ENCODE measurements at places on chromosomes 1 and 21. TPM values are rescaled to one million over a fixed set of nuclear protein-coding genes. Genes with fewer than 3 reads are reported as not detected.
A peak's percentile ranks its signal among the peaks of the same experiment; 100 is the strongest.

Gene MED8
- polyA plus RNA-seq, result 32.4 TPM

Gene RPF1
- polyA plus RNA-seq, result 17.9 TPM

Gene RGS16
- 2.5 TPM for polyA plus RNA-seq

Gene KRTAP12-2
- not detected for polyA plus RNA-seq

Gene STX12
- 15.1 TPM for polyA plus RNA-seq

Gene KCNJ15
- 0.10 TPM for polyA plus RNA-seq

Gene EPHB2
- polyA plus RNA-seq, result 1.5 TPM

Gene TTC22
- polyA plus RNA-seq, result 0.06 TPM

Gene SEMA4A
- polyA plus RNA-seq, result 1.1 TPM

- DNase-seq, result no peak
These were observed 21.5 kb downstream of the FOXD2 start for GRCh38 chr1:47459253-47459788.

DNA sequence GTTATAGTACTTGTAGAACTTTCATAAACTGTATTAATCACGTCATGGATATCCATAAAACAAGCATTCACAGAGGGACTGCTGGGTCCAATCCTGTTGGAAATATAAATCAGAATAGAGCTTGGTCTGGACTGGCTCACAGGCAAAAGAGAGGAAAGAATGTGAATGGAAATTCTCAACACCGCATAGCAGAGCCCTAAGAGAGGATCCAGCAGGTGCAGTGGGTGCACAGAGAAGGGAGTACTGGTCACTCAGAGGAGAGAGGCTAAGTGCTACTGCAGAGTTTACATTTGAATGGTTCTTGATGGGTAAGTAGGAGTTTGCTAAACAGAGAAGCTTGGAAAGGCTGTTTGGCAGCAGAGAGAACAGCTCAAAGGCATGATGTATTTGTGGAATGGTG, 231.7 kb downstream of the PAPPA2 start:
- no peak for DNase-seq

GRCh38 chr1:108583757-108584427, 24.0 kb downstream of the EEIG2 start:
- DNase-seq, result no peak

GRCh38 chr1:53285969-53286760, 41.7 kb downstream of the LRP8 start:
- no peak for DNase-seq

DNA sequence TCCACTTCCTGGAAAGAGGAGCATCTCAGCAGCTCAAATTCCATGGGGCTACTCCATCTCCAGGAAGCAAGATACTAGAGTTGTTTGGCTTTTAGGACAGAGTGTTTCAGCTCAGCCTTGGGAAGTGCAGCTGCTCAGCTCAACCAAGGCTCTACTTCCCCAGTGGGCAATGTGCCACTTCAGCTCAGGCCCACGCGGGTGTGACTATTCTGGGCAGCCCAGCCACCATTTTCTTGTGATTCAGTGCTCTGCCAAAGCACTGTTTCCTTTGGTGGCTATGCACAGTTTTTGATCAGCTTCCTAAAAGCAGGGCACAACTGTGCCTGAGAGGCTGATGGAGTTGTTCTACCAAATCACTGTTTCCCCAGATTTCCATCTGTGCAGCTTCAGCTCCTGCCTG, 1104.9 kb upstream of the TMPRSS15 start:
- no peak for DNase-seq

- DNase-seq, result no peak
These were observed 66.0 kb downstream of the BCAR3 start for GRCh38 chr1:93615582-93616150.

DNA sequence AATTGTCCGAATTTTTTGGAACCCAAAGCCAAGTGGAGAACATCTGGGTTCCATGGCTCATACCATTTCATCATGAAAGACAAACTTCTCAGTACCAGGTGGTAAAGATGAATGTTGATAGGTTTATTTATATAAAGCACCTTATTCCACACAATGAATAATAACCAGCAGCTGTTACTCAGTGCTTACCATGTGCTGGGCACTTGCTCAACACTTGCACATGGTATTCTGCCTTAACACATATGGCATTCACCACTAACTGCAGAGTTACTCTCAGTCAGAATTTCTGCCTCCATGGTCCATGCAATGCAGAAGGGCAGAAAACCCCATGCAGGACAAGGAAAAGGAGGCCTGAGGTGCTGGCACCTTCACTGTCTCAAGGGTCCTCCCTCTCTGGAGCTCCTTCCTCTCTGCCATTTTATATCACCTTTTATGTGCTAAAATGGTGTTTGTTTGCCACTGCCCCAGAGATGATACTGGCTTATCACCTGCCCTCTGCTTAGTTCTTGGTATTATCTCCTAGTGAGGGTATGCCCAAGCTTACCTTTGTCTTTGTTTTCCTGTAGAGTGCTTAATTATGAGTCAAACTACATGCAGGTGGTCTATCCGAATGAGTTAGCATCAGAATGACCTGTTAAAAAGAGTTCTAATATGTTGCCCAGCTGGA, 76.7 kb upstream of the ZNF326 start:
- DNase-seq, result no peak

- DNase-seq, result no peak
These were observed 615 bp downstream of the GPR161 start for GRCh38 chr1:168135921-168136708.

GRCh38 chr1:182662121-182662890, 22.1 kb downstream of the RGS8 start:
- DNase-seq, result no peak

DNA sequence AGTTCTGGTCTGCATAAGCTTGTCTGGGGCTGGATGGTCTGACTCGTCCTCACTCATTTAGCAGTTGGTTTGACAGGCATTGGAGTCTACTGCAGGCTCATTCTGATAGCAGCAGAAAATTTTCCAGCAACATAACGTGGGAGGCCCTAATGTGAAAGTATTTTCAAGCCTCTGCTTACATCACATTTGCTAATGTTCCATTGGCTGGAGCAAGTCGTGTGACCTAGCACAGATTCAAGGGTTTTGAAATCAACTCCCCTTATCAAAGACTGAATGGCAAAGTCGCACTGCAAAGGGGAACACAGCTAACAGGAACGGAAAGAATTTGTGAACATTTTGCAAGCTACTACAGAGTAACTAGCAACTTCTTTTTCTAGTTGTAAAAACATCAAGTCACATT, 2.3 kb upstream of the USH2A start:
- DNase-seq, result no peak

DNA sequence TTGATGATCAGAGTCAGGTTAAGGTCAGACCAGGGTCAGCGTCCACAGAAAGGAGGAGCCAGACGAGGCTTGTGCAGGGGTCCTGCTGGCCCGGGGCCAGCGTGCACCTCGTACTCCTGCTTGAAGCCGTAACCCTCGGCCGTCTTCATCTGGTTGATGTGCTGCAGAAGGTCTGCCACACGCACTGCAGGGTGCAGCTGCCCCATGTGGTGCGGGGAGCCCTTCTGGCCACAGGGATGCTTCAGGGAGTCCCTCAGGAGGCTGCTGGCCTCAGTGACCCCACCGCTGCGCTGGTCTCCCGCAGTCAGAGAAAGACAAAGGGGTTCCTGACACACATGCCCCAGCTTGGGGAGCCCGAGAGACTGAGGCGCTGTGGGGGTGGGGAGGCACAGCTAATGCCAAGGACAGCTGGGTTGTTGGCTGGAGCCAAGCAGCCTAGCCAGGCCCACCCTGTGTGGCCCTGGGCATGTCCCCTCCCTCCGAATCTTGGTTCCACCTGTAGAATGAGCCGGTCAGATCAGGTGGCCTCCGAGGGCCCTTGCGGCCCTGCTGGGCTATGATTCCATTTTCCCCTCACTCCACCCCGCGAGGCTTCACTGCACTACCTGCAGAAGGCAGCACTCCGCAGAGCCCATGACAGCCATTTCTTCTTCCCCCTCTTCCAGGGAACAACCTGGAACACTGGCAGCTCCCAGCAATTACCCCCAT, 251.9 kb downstream of the PTPRU start:
- no peak for DNase-seq

- DNase-seq, result no peak
These were observed 25.8 kb downstream of the PTPN14 start for GRCh38 chr1:214525535-214526019.

- no peak for DNase-seq
These were observed 91.3 kb downstream of the CATSPERE start for GRCh38 chr1:244552336-244552735.

DNA sequence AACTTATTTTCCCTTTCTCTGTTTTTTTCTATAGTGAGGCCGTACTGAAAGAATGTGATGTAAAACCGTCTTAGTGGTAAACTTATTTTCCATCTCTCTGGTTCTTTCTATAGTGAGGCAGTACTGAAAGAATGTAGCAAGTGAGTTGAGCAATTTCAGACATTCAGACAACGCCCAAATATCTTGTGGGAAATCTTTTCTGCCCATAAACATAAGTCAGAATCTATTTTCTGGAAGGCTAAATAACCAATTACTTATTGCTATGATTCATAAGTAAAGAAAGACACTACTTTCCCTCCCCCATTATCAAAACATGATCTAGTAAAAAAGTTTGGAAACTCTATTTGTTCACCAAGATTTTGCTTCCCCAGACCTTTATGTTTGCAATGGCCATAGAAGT, 18.8 kb upstream of the SCCPDH start:
- no peak for DNase-seq

GRCh38 chr1:150152182-150152536, 2.4 kb downstream of the PLEKHO1 start:
- DNase-seq, result no peak

DNA sequence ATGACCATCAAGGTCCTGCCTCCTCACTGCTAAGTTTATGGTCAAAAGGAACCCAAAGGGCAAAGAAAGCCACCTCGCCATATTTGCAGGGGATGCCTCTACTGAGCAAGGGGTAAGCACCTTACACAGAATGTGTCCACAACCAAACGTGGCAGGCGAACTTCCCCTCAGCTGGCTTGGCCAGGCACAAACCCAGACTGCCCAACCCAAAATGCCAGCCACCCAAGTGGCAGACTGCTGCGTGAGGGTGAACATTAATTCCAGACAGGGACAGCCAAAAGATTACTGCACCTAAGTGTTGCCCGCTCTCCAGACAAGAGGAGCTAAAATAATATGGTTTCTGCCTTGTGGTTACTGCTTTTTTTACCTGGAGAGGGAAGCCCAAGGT, 16.0 kb downstream of the ZNF697 start:
- peak; percentile 37 for DNase-seq

GRCh38 chr1:3261969-3262579, 192.4 kb upstream of the ARHGEF16 start:
- DNase-seq, result no peak

- DNase-seq, result peak; percentile 85
These were observed 29.6 kb downstream of the ACOT11 start for GRCh38 chr1:54577612-54578011.

DNA sequence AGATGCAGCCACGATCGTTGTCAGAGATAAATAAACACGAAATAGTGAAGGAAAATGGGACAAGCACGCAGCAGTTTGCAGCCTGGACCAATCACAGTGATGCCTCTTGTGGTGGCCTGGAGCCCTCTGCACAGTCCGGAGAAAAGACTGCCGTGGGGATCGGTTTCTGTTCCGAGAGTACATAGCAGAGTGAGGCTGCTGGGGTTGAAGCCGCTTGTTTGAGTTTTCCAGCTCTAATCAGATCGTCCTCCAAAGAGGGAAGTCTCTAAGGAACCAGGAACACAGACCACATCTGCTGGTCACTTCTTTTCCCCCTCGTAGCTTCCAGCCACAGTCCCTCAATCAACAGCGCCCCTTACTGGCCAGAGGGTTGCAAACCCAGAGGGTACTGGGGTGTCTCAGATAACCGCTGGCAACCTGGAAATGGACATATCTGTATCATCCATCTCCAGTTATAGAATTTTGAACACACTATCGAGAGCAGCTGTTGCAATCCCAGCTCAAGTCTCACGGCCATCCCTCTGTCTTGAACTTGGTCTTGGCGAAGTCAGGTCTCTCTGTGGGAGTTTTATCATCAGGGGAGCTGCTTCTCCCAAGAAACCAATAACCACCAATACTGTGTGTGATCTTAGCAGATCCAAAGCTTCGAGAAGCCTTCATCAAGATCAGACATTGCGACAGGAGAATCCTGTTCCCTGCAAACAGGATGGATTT, 57.4 kb downstream of the OLIG1 start:
- DNase-seq, result peak; percentile 61

- no peak for DNase-seq
These were observed 80.2 kb upstream of the PALMD start for GRCh38 chr1:99565606-99566289.
